GM12864 (cell line): ENCODE measurements at places on chromosomes 2 and 18.

DNA sequence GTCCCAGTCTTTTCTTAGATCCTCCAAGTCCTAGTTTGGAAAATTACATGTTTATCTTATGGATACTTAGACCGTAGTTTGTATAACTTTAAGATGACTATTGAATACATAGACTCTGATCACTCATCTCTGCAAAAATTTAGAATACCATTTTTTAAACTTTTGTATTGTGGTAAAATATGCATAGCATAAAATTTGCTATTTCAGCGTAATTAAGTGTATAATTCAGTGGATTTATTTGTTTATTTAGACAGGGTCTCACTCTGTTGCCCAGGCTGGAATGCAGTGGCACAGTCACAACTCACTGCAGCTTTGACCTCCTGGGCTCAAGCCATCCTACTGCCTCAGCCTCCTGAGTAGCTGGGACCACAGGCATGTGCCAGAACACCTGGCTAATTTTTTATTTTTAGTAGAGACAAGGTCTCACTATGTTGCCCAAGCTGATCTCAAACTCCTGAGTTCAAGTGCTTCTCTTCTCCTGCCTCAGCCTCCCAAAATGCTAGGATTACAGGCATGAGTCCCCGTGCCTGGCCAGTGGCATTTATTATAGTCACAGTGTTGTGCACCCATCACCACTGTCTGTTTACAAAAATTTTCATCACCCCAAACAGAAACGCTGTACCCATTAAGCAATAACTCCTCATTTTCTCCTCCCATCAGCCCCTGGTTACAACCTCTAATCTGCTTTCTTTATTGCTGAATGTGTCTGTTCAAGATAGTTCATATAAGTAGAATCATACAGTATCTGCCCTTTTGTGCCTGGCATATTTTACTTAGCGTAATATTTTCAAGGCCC lies 90.0 kb downstream of the MAP3K20 start:
- no peak for DNase-seq

GRCh38 chr2:109173311-109174171 lies 44.5 kb downstream of the SH3RF3 start:
- DNase-seq, result no peak

GRCh38 chr2:240250150-240250984 lies 109.9 kb upstream of the OTOS start:
- DNase-seq, result no peak

GRCh38 chr2:227653419-227653818 lies 13.2 kb upstream of the SCYGR5 start:
- no peak for DNase-seq

DNA sequence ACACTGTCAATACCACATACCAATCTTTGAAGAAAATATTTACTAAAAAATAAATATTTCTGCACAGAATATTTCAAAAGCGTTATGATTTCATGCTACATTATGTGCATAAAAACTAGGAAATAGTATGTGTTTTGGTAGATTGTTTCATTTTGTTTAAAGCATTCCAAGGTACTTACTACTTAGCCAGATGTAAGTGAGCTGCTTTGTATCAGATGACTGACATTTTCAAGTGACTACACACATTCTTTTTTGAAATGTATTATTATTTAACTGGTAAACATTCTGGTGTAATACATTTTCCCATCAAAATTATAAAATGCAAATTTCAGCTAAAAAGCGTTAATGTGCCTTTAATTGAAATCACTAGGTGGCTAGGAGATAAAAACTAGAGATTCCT lies 21.5 kb downstream of the GCA start:
- DNase-seq, result no peak
